ENCODE measurements at places on chromosomes 2 and 18.

- no peak for DNase-seq
Observed at GRCh38 chr2:177914247-177914646, 158.3 kb downstream of the PDE11A start.

DNA sequence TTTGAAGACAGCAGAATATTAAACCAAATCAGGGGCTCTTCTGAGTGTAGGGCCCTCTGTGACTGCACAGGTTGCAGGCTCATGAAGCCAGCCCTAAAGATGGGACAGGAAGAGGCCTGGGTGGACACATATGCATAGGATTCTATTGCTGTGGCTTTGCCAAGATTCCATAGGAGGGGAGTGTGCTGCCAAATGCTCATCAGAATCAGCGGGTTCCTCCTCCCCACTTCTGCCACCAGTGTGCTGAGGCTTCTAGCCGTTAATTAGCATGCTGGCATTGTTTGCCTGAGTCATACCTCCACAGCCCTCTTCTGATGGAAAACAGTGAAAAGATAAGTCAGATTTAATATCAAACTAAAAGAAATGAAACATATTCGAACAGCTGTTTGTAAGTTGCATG, 103.9 kb upstream of the TMEFF2 start:
- no peak for DNase-seq

DNA sequence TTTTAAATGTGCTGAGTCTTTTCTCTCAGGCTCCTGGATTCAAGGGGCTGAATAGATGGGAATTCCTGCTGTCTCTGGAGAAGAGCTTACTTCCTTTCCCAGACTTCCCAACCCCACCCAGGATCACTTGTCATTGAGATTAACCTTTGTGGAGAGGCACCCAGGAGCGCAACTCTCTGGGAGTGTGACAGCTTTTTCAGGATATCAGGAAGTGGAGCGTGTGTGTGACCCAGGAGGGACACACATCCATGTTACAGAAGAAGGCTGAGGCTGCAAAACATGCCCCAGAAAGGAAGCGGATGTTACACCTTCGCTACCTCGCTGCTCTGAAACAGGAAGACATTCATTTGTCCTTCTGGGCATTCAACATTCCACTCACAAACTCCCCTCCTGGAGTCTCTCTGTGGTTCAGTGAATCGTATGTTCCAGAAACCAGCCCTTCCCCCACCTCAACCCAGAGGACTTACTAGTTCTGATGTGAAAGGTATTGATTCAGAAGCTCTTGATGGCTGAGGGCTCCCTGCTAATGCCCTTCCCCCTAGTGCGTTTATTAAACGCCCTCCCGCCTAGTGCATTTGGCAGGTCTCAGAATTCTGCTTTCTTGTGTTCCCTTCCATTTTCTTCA, 523.9 kb downstream of the TNS1 start:
- DNase-seq = no peak

DNA sequence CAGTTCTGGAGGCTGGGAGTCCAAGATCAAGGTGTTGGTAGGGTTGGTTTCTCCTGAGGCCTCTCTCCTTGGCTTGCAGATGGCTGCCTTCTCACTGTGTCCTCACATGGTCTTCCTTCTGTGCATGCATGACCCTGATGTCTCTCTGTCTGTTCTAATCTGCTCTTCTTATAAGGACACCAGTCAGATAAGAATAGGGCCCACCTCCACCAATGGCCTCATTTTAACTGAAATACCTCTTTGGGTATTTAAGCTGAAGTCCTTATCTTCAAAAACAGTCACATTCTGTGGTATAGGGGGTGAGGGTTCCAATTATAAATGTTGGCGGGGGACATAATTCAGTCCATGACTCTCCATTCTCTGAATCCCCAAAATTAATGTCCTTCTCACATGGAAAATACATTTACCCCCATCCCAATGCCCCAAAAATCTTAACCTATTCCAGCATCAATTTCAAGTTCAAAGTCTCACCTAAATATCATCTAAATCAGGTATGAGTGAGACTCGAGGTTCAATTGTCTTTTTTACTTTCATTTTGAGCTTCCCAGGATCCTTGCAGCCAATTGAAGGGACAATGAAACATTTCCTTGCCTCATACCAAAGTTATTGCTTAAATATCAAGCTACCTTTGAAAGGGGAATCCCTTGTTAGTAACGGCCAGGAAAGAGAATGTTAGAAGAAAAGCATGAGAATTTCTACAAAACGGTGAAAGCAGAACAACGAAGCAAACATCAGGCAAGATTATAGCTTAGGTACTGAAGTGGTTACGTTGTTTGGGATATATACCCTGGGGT, 20.6 kb upstream of the CNOT11 start:
- DNase-seq = no peak

DNA sequence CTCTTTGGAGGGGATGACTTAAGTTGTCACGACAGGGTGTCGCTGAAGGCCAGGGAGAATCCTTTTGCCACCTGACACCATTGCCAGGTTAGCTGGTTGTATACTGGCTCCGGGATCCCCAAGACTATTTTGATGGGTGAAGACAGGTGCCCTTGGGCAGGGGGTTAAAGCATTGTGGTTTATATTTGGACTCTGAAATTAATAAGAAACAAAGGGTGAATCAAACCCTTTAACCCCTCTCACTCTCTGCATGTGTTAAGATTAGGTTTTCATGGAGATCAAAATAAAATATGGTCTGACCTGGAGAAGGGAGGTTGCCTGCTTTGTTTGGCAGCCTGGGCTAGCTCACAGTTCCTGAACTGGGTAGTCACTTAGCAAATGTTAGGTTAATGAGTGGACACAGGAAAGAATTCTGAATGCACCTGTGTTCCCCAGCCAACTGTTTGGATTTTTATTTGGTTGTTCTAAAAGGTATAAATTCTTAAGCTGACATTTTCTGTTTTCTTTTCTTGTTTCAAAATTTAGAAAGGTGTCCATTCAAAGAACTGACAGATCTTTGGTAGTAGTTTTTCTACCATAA, 301.7 kb downstream of the KCNS3 start:
- DNase-seq = no peak

GRCh38 chr2:50958504-50958903, 73.4 kb downstream of the NRXN1 start:
- DNase-seq = no peak

DNA sequence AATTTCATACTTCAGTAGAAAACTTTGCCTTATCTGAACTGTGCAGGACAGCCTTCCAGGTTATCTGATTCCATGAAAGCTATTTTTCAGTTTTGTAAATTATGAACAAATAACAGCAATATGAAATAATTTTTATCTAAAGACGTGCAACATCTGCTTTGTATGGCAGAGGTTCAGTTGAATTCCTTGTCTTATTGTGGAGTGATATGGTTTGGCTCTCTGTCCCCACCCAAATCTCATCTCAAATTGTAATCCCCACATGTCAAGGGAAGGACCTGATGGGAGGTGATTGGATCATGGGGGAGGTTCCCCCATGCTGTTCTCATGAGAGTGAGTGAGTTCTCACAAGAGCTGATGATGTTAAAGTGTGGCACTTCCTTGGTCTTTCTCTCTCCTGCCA, 18.1 kb upstream of the RPIA start:
- no peak for DNase-seq

GRCh38 chr18:58443671-58444070, 185.2 kb downstream of the ALPK2 start:
- DNase-seq = no peak

GRCh38 chr18:51371929-51372328, 174.4 kb upstream of the MEX3C start:
- DNase-seq = no peak

GRCh38 chr2:159921752-159922404, 123.9 kb upstream of the CD302 start:
- DNase-seq = no peak

DNA sequence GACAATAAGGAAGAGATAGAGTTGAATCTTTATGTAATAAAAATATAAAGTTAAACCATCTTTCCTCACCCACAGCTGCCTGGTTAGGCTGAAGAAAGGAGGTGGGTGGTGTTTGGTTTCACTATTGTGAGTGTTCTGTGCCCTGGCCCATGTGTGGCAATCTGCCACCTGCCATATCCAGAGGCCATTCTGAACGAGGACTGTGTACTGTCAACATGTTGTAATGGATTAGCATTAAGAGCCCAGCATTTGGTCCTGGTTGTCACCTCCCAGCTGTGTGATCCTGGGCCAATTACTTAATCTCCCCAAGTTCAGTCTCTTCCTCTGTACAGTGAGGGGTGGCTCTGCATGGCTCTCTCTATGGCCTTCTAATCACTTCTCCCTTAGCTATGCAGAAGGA, 118.2 kb upstream of the SEC11C start:
- DNase-seq = no peak

DNA sequence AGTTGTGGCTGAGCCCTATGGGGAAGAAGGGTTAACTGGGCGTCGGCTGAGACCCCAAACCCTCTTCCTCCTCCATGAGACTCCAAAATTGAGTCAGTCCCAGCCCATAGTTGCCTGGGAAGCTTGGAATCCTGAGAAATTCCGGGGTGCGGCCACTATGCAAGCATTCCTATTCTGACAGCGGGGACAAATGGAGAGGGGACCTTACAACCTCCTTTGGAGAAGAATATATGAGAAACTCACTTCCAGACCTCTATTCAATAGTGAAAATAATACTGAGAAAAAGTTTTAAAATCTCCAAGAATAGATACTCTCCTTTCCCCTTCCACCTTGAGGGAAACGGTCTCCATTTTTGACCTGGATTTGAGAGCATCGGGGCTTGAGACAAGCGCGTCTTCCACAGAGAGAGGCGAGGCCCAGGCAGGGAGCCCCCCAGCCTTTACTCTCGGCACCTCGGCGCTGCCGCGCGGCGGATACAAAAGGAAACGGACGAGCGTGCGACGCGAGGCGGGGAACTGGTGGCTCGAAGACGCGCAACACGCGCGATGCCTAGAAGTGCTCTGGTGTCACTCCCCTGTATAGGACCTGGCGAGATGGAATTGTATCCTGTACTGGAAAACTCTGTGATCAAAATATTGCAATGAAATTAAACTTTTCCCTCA, 11.1 kb downstream of the NR4A2 start:
- DNase-seq = no peak
